Stomach (tissue), 19 donors: ENCODE measurements at places on chromosomes 11 and 22. TPM values are rescaled to one million over a fixed set of nuclear protein-coding genes. Genes with fewer than 3 reads are reported as not detected.

KLHDC7B gene
- total RNA-seq, result not detected

HEPHL1 gene
- not detected for total RNA-seq

ADM2 gene
- total RNA-seq, result 0.37 TPM

TRIM48 gene
- total RNA-seq, result not detected

GAL gene
- total RNA-seq, result not detected

PUS3 gene
- total RNA-seq, result 4.0 TPM

OR5B21 gene
- total RNA-seq, result not detected

SLC29A2 gene
- 14.3 TPM for total RNA-seq

HBG2 gene
- total RNA-seq, result not detected

VSIG2 gene
- 88.6 TPM for total RNA-seq

OR8G5 gene
- total RNA-seq, result not detected

OR51E1 gene
- not detected for total RNA-seq

FAM76B gene
- 31.2 TPM for total RNA-seq

SYCE3 gene
- not detected for total RNA-seq

TRIM49C gene
- total RNA-seq, result not detected

FOLR2 gene
- total RNA-seq, result 4.3 TPM

MPZL2 gene
- 58.0 TPM for total RNA-seq

RANBP1 gene
- 89.4 TPM for total RNA-seq

P2RX3 gene
- total RNA-seq, result 1.7 TPM

MS4A15 gene
- total RNA-seq, result not detected

STARD10 gene
- 895 TPM for total RNA-seq

METTL15 gene
- 12.7 TPM for total RNA-seq

UPK3A gene
- not detected for total RNA-seq

ALX4 gene
- total RNA-seq, result not detected

GAB2 gene
- 4.6 TPM for total RNA-seq

CATSPERZ gene
- not detected for total RNA-seq

IL10RA gene
- total RNA-seq, result 10.6 TPM

CARD18 gene
- not detected for total RNA-seq

CRYBB3 gene
- total RNA-seq, result not detected

SLC22A8 gene
- not detected for total RNA-seq

CLMP gene
- 43.2 TPM for total RNA-seq

CXCR5 gene
- total RNA-seq, result not detected

CCDC73 gene
- total RNA-seq, result not detected

CFAP300 gene
- 2.2 TPM for total RNA-seq

LSP1 gene
- total RNA-seq, result 78.8 TPM

FDXACB1 gene
- not detected for total RNA-seq

OSM gene
- total RNA-seq, result not detected

SPECC1L gene
- total RNA-seq, result 19.0 TPM
